ENCODE measurements at places on chromosomes 7 and 10.

GRCh38 chr10:30158325-30158960, 99.1 kb upstream of the JCAD start:
- DNase-seq = no peak

GRCh38 chr10:30081182-30081581, 21.8 kb upstream of the JCAD start:
- DNase-seq = no peak

DNA sequence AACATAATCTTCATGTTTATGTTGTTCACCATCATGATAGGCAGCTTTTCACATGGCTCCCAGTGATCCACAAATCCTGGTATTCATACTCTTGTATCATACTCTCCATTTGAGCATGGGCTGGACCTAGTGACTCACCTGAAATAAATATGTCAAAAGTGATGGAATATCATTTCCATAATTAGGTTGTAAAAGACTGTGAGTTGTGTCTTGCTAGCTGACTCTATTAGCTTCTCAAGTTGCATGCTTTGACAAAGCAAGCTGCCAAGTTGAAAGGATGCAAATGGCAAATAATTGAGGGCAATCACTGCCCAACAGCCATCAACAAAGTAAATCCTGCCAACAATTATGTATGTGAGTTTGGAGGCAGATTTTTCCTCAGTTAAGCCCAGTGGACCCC, 300.4 kb downstream of the AHR start:
- DNase-seq = no peak

DNA sequence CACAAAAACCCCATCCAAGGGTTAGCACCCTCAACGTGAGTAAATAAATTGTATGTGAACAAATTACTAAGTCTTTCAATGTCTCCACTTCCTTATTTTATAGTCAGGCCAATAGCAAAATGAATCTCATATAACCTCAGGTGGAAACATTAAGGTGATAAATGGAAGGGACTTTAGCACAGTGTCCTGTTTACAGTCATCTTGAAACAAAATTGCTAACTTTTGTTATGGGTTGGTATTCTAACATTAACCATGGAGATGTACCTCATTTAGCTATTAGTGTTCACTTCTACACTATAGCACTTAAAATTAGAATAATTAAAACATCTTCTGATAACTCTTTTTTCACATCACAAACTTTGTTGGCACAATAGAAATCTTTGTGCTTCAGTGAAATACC, 255.8 kb upstream of the CNTNAP2 start:
- no peak for DNase-seq
